ENCODE measurements at places on chromosomes 16 and 17. TPM values are rescaled to one million over a fixed set of nuclear protein-coding genes. Genes with fewer than 3 reads are reported as not detected.

Gene CRHR1
- total RNA-seq, result not detected

Gene KRTAP4-6
- total RNA-seq, result not detected

Gene SPNS2
- 0.49 TPM for total RNA-seq

- H3K4me3 ChIP-seq, result no peak overlapping the region
- peak overlapping the region; percentile 81 for H3K27ac ChIP-seq
- DNase-seq, result no peak
- H3K36me3 ChIP-seq, result peaks cover under 1% of the 10 kb centered on the region
- no peaks in the 10 kb centered on the region for H3K27me3 ChIP-seq
- peaks cover 79% of the 10 kb centered on the region for H3K4me1 ChIP-seq
Observed at GRCh38 chr16:27238591-27238990, 30.0 kb downstream of the NSMCE1 start.

GRCh38 chr16:21265104-21265837, 12.8 kb downstream of the CRYM start:
- H3K36me3 ChIP-seq, result no peaks in the 10 kb centered on the region
- H3K4me1 ChIP-seq, result no peaks in the 10 kb centered on the region
- no peak overlapping the region for H3K4me3 ChIP-seq
- H3K27me3 ChIP-seq, result no peaks in the 10 kb centered on the region
- no peak for DNase-seq

Gene PSMD11
- 175 TPM for total RNA-seq

GRCh38 chr17:78159575-78160158, 8.7 kb upstream of the SYNGR2 start:
- no peaks in the 10 kb centered on the region for H3K36me3 ChIP-seq
- H3K27me3 ChIP-seq, result no peaks in the 10 kb centered on the region
- H3K27ac ChIP-seq, result no peak overlapping the region
- H3K4me3 ChIP-seq, result no peak overlapping the region
- DNase-seq, result no peak

- no peaks in the 10 kb centered on the region for H3K4me1 ChIP-seq
- DNase-seq, result no peak
- H3K36me3 ChIP-seq, result no peaks in the 10 kb centered on the region
- no peak overlapping the region for H3K27ac ChIP-seq
Observed at GRCh38 chr16:410516-411178, 9.0 kb downstream of the DECR2 start.

DNA sequence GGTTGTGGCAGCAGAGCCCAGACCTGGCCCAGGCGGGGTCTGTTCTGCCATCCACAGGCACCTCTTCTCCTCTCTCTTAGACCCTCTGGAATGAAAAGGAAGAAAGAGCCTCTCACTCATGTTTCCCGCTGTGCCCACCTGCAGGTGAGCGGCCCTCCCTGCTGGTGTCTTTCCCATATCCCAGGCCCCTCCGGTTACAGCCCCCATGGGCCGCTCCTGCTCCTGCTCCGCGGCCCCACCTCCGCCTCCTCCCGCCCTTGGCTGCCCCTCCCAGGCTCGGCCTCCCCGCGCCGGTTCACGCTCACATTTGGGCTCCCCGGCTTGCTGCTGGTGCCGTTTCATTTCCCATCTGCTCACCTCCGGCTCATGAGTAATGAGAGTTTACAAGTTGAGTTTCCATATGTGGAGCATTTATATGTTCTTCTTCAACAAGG, 98.7 kb upstream of the SDK2 start:
- H3K27me3 ChIP-seq, result no peaks in the 10 kb centered on the region
- H3K36me3 ChIP-seq, result no peaks in the 10 kb centered on the region
- DNase-seq, result no peak
- no peak overlapping the region for H3K27ac ChIP-seq
- H3K4me1 ChIP-seq, result no peaks in the 10 kb centered on the region

- no peak overlapping the region for H3K4me3 ChIP-seq
- H3K36me3 ChIP-seq, result no peaks in the 10 kb centered on the region
- H3K27me3 ChIP-seq, result no peaks in the 10 kb centered on the region
- H3K27ac ChIP-seq, result no peak overlapping the region
- no peaks in the 10 kb centered on the region for H3K4me1 ChIP-seq
- DNase-seq, result no peak
Observed at GRCh38 chr16:14501331-14502255, 128.5 kb downstream of the PARN start.

Gene DNASE1
- 15.0 TPM for total RNA-seq

DNA sequence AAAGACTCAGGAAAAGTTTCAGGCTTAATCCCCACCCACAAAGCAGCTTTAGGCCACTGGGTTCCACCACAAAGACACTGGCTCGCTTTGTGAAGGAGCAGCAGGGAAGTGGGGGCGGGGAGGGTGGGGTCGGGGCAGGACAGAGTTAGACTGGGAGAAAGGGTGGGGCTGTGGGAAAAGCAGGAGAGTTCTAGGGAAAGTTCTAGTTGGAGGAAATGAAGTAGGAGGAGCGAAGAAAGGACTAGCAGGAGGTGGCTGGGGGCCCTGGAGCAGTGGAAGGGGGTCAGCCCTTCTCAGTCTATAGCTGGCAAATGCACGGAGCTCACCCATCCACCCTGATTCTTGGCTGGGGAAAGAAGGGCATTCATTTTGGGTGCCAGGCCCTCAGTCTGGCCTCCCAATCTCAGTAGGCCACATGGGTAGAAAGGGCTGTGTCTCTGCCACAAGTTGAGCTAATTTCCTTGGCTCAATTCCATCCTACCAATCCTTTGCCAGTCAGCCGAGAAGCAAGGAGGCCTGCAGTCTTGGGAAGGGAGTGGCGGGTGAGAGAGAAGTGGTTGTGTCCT, 4.6 kb downstream of the INPP5K start:
- H3K27ac ChIP-seq, result no peak overlapping the region
- H3K27me3 ChIP-seq, result no peaks in the 10 kb centered on the region
- H3K4me1 ChIP-seq, result peaks cover 15% of the 10 kb centered on the region
- no peak overlapping the region for H3K4me3 ChIP-seq

Gene NUPR1
- total RNA-seq, result not detected

Gene C1QTNF8
- total RNA-seq, result not detected

Gene RPH3AL
- total RNA-seq, result 2.0 TPM

GRCh38 chr17:44677136-44677535, 12.4 kb downstream of the CCDC43 start:
- no peaks in the 10 kb centered on the region for H3K4me1 ChIP-seq
- H3K4me3 ChIP-seq, result no peak overlapping the region
- no peak overlapping the region for H3K27ac ChIP-seq
- DNase-seq, result no peak
- H3K27me3 ChIP-seq, result no peaks in the 10 kb centered on the region

DNA sequence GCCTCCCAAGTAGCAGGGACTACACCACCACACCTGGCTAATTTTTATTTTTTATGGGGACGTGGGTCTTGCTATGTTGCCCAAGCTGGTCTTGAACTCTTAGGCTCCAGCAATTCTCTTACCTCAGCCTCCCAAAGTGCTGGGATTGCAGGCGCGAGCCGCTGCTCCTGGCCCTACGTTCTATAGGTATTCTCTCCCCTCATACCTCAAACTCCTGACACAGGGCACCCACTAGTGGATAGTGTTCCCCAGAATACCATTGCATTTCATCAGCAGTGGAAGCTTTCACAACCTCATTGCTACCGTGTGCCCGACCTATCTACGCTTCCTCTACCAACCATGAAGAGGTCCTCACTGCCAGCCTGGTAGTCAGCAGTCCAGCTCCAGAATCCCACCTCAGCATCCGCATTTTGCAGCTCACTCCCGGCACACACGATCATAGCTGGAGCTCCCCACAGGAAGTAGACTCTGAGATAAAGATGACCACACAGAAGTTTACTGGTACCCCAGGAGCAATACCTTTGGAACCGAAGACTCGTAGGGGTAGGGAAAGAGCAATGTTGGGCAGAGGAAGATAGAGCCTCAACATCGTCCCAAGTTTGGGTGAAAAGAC, 9.3 kb downstream of the CTRB2 start:
- no peak overlapping the region for H3K4me3 ChIP-seq
- H3K4me1 ChIP-seq, result peaks cover 17% of the 10 kb centered on the region
- DNase-seq, result no peak
- H3K27ac ChIP-seq, result no peak overlapping the region

Gene VTN
- total RNA-seq, result 0.18 TPM

DNA sequence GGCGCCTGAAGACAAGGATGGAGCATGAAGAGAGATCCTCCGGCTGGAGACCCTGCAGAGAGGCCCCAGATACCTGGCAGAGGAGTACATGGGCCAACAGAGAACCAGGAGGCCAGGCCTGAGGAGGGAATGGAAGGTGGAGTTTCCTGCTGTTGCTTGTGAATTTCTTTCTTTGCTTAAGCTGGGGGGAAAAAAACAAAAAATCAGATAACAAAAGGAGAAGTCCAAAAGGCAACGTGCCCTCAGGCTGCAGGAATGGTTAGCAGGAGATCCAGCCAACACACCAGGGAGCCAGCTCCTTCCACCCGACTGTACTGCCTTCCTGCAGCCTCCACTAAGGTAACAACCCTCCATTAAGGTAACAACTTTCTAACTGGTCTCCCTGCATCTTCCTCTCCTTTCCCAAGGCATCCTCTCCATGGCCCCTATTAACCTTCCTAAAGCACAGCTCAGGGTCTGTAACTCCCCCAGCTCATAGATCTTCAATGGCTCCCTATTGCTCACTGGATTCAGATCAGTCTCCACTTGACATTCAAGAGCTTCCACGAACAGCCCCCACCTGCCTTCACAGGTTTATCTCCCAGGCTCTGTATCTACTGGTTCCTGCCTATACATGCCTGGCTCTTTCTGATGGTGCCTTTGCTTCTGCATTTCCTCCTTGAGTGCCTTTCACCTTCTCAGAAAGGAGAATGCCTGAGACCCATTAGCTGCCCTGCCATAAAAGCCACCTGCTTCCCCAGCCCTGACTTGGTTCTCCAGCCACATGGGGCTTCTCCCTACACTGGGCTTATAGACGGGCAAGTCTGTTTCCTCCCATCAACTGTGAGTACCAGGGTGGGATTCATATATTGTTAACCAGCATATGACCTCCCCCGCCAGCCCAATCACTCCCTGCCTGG, 725 bp upstream of the ARL5C start:
- no peaks in the 10 kb centered on the region for H3K27me3 ChIP-seq
- H3K36me3 ChIP-seq, result no peaks in the 10 kb centered on the region
- no peak overlapping the region for H3K27ac ChIP-seq

- H3K4me1 ChIP-seq, result no peaks in the 10 kb centered on the region
- no peak overlapping the region for H3K4me3 ChIP-seq
- DNase-seq, result no peak
Observed at GRCh38 chr17:40702271-40702670, 1.3 kb downstream of the KRT24 start.

DNA sequence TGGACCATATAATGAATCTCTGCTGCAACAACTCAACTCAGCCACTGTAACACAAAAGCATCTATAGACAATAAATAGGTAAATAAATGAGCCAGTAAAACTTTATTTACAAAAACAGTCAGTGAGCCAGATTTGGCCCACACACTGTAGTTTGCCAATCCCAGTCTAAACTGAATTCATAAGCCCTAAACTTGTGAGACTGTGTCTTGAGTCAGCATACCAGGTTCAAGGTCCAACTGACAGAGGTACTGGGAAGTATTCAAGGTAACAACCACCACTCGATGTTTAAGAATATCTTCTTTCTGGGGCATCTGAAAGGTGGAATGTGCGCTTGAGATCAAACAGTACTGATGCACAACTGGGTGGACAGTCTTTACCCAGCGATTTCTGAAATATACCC, 94.2 kb downstream of the HELZ start:
- no peaks in the 10 kb centered on the region for H3K27me3 ChIP-seq
- no peaks in the 10 kb centered on the region for H3K4me1 ChIP-seq
- H3K4me3 ChIP-seq, result no peak overlapping the region
- H3K36me3 ChIP-seq, result peaks cover 17% of the 10 kb centered on the region
- H3K27ac ChIP-seq, result no peak overlapping the region
- no peak for DNase-seq

- no peaks in the 10 kb centered on the region for H3K27me3 ChIP-seq
- no peaks in the 10 kb centered on the region for H3K36me3 ChIP-seq
- DNase-seq, result no peak
- H3K27ac ChIP-seq, result no peak overlapping the region
Observed at GRCh38 chr16:85309656-85310587, 197.7 kb upstream of the CIBAR2 start.

Gene C16orf89
- total RNA-seq, result not detected

DNA sequence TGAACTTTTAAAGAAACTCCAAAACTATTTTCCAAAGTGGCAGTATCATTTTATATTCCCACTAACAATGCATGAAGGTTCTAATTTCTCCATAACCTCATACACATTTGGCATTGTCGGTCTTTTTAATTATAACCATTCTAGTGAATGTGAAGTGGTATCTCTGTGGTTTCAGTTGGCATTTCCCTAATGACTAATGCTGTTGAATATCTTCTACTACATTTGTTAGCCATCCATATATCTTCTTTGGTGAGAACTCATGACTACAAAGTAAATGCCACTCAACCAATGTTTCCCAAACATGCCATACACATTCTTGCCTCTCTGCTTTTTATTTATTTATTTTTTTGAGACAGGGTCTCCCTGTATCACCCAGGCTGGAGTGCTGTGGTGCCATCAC, 31.7 kb upstream of the TAOK1 start:
- H3K4me1 ChIP-seq, result no peaks in the 10 kb centered on the region
- H3K36me3 ChIP-seq, result no peaks in the 10 kb centered on the region
- no peak overlapping the region for H3K4me3 ChIP-seq
- H3K27me3 ChIP-seq, result no peaks in the 10 kb centered on the region
- no peak for DNase-seq
- no peak overlapping the region for H3K27ac ChIP-seq

DNA sequence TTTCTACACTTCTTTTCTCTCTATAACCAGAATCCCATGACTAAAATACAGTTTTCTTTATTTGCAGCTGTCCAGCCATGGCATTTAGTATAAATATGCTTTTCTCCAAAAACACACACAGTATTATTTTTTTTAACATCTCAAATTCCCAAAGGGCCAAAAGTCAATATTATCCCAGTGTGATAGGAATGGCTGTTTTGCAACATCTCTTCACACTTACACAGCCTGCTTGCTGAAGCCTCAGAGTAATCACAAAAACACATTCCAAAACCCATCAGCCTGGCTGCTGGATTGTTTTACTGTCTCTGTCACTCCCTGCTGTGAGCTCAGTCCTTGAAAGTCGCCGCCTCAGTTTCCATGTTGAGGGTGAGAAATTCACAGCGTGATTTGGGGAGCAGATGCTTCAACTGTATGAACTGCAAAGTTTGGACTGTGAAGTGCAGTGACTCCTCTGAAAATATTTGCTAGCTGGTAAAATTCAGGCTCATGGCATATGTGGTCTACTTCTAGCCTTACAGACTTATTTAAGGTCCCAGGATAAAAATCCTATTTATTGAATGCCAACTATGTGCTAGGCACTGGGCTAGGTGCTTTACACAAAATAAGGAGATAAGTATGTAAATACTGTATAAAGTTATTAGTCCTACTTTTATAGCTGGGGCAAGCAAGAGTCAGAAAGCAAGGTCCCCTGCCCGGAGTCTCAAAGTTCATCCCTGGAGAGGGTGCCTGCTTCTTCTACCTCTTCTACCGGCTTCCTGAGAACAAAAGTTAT, 116.5 kb downstream of the SOCS1 start:
- no peaks in the 10 kb centered on the region for H3K36me3 ChIP-seq
- H3K4me3 ChIP-seq, result peak overlapping the region; percentile 20
- no peak overlapping the region for H3K27ac ChIP-seq
- no peaks in the 10 kb centered on the region for H3K27me3 ChIP-seq
- no peak for DNase-seq
- H3K4me1 ChIP-seq, result peaks cover 28% of the 10 kb centered on the region
